ENCODE measurements at places on chromosomes 16 and 17.

DNA sequence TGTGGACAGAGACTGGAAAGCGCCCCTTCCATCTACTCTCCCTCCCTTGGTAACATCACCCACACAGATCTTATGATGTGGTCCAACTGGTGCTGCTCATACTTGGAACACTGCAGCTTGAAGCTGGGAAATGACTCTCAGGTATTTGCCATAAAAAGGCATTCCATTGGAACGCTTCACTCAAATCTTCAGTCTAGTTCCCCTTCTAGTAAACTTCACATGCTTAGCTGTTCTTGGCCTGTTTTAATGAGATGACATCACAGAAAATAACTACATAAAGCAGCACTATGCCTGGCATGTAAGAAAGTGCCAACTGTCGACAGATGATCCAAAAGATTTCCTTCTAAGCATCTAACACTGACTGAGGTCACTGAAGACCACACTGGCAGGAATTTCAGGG is 9.3 kb downstream of the ZNF263 start:
- DNase-seq = no peak

- no peak for DNase-seq
These were observed 13.5 kb upstream of the CBX4 start for GRCh38 chr17:79852748-79853147.

DNA sequence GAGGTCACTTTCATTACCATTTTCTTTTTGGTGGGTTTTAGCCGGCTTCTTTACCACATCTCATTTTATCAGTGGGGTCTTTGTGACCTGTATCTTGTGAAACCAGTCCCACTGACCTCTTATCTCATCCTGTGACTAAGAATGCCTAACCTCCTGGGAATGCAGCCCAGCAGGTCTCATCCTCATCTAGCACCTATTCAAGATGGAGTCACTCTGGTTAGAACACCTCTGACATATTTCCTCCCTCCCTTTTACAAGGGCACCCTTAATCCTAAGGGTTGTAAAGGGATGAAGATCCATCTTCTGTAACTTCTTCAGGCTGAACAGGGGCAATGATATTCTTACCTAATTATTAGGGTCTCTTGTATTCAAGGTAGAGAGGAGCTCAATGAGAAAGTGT is 107.9 kb upstream of the HAS3 start:
- DNase-seq = no peak

GRCh38 chr17:68329331-68329730 is 38.0 kb downstream of the ARSG start:
- no peak for DNase-seq

GRCh38 chr16:29738514-29738913 is 7.3 kb downstream of the C16orf54 start:
- no peak for DNase-seq

DNA sequence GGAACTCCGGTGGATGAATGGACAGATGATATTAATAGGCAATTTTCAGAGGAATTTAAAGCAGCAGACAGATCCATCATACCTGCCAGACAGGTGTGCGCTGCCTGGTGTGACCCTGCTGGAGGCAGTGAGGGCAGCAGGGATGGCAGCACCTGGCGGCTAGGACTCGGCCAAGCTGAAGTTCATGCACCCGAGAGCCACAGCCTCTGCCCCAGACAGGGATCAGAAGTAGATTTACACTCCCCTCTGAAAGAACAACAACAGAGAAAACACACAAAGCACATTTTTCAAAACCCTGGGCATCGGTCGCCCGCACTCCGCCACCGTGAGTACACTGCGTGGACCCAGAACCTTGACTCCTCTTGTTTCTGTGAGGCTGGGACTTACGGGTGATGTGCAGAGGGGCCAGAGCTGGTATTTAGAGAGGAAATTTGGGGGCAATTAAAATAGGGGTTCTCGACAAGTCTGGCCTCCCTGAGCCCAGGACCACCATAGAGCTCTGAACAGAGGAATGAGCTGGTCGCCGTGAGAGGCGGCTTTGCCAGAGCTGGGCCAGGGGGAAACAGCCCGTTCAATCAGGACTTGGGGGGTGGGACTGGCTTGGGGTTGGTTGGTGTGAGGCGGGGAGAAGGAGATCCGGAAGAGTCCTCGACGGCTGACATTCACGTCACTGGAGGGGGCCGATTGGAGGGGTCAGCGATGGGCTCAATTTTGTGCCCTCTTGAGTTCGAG is 101.0 kb downstream of the METRNL start:
- no peak for DNase-seq

DNA sequence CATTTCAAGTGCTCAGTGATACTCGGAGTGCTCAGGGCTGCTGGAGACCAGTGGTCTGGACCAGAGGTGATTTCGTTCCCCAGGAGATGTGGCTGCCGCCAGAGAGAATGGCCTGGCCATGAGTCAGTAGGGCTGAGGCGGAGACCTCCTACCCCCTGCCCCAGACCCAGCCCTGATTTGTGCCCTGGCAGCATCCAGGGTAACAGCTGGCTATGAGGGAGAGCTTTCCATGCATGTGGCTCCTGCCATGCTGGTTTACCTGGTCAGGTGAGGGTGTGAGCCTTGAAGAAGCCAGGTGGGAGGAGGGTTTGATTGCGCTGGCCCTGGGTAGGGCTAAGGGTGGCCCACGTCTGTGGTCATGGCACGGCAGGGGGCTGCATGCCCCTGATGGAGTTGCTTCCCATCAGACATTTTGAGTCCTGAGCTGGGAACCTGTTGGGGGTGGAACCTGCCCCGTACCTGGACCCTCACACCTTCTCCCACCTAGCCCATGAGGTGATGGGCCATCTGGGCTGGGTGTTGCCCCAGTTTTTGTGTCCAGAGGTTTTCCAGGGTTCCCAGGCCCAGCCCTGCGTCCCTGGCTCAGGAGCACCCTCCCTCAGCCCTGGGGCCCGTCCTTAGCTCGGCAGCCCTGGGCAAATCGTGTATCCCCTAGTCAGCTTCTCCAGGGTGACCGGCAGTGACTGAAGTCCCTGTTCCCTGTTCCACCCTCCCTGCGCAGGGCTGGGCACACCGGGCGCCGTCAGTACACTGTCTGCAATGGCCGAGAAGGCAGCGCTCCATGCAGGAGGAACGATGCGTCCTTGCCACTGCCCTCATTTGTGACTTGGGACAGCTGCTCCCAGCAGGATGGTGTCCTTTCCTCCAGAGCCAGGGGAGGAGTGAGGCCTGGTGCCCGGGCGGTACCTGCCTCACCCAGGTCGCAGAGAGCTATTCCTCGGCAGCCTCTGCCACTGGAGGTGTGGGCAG is 9.0 kb upstream of the CSNK1D start:
- DNase-seq = no peak

DNA sequence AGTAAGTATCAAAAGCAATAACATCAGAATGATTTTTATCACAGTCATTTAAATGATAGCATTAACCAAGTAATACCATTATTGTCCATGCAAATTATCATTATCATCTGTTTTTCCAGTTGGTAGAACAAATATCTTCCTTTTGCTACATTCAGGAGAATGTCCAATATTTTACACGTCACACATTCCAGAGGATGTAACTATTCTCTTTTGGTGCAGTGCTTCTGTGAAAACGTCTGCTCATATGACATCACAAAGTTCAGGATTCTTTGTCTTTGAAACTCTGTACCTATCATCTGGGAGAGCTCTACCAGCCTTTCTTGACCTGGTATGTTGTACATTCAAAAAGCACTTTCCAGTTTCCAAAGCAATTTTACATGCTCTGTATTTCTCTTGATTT is 40.2 kb upstream of the PITPNM3 start:
- DNase-seq = no peak

DNA sequence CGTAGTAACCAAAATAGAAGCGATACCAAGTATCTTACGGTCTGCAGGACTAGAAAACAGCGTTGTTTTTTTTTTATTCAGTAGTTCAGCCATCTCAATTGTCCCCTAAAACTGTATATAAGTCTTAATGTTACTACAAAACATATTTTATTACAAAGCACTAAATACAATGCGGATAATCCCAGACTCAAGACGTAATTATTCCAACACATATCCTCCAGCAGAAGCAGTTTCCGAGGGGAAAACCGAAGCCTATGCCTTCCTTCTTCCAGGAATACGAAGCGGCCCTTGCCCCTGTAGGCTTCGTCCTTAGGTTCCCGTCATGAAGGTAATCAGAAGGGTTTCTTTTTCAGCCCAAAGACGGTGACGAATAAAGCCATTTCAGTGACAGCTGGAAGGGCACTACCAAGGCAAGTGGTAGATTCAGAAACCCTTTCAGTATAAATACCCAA is 2.3 kb downstream of the TMEM107 start:
- DNase-seq = no peak

DNA sequence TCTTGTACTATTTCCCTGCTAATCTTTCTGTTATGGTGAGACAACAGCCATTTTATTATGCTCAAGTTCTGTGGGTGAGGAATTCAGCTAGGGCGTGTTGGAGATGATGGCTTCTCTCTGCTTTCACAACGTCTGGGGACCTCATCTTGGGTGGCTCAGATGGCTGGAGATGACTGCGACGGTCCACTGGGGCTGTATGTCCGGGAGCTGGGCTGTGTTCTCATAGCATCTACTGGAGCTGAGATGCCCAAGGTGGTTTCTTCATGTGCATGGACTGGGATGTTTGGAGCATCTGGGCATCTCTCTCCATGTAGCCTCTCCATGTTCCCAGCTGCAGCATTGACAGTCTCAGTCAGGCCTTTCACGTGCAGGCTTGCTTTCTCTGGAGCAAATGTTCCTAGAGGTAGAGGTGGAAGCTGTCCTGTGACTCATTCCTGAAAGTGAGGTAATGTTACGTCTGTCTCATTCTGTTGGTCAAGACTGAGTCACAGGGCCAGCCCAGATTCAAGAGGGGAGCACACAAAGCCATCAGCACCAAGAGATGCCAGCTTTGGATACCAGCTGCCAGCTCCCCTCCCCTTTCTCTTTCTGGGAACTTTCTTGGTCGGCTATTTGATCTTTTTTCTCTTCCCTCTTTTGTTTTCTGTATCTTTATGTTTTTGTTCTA is 96.2 kb downstream of the RAP1GAP2 start:
- no peak for DNase-seq

GRCh38 chr16:87922250-87922871 is 14.0 kb downstream of the CA5A start:
- DNase-seq = no peak

GRCh38 chr16:70804153-70804733 is 3.3 kb upstream of the VAC14 start:
- DNase-seq = no peak

- DNase-seq = no peak
These were observed 6.1 kb downstream of the NOG start for GRCh38 chr17:56599566-56599965.

DNA sequence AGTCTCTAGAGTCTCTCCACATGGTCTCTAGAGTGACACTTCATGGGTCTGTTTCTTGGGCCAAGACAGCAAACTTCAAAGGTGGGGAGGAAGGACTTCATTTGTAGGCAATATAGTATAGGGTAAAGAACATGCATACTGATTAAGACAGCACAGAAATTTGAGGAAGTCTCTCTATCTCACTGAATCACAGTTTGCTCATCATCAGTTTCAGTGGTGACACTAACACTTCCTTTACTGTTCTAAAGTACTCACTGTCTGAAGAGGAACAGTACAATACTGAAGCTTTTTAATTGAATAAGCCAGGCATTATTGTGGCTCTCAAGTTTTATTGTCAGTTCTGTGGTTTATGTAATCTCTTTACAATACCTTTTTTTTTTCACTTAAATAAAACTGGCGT is 656.4 kb upstream of the CDH8 start:
- DNase-seq = no peak

- DNase-seq = no peak
These were observed 105.5 kb downstream of the KPNA2 start for GRCh38 chr17:68141050-68141449.

DNA sequence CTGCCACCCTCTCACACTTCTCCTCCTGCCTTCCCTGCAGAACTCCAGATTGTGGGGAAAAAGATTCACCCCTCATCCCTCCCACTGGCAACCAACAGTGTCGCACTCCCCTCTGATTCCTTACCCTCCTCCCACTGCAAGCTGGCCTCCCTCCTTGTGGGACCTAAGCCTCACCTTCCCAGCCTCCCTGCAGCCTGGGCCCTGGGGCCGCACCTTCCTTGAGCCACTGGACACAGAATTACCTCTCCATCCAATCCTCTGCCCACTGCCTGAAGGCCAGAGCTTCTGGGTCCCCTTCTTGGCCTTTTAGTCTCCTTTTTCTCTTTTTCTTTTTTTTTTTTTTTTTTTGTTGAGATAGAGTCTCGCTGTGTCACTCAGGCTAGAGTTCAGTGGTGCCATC is 33.9 kb downstream of the NGFR start:
- DNase-seq = no peak

DNA sequence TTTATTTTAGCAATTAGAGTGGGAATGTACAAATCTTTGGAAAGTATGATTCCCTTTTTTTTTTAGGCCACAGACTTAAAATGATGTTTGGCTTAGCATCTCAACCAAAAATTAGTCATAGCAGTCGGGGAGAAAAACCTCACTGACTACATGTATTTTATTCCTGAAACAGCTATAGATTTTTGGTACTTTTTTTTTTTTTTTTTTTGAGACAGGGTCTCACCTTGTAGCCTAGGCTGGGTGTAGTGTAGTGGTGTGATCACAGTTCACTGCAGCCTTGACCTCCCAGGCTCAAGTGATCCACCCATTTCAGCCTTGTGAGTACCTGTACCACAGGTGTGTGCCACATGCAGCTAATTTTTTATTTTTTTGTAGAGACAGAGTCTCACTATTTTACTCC is 23.4 kb downstream of the RNFT1 start:
- DNase-seq = no peak

DNA sequence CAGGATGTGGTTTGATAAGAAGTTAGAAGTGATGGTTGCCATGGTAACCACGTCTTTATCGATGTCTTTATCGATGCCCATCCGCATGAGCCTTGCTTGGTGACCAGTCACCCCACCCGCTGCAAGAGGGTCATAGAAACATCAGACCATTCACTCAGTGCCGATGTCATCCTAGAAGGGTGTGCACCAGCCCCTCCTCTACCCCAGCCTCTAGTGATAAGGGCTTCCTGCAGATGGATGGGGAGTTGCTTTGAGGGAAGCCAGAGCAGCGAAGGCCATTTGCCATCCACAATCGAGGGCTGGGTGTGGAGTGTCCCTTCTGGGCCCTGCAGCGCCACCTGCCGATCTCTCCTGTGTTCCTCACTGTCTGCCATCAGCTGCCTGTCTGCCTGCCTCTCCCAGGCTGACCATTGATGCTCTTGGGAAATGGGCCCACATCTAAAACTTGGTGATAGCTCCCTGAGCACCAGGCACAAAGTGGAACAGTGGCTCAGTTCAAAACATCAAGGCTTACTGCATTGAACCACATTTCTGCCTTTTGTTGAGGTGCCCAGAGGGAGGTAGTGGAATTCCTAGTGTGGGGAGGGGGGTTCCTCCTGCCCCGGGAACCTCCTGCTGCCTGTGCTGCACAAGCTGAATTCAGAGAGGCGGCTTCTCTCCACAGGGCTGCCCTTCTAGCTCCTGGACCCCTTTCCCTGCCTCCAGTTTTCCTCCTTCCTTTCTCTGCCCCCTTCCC is 8.9 kb downstream of the CALB2 start:
- DNase-seq = no peak

GRCh38 chr17:3557768-3558583 is at the start of gene TRPV3:
TRPV3 (minus strand) TSS chr17:3557812; CDS start chr17:3554850, 2,962 bp downstream.
- no peak for DNase-seq
